ENCODE measurements at places on chromosomes 7 and 10. TPM values are rescaled to one million over a fixed set of nuclear protein-coding genes. Genes with fewer than 3 reads are reported as not detected.

Gene SSC4D
- 0.71 TPM for total RNA-seq

Gene RAPGEF5
- total RNA-seq = 0.82 TPM

- peaks cover 3% of the 10 kb centered on the region for H3K4me1 ChIP-seq
- H3K4me3 ChIP-seq = no peak overlapping the region
- no peak overlapping the region for H3K27ac ChIP-seq
- no peaks in the 10 kb centered on the region for H3K36me3 ChIP-seq
- no peak for DNase-seq
- H3K27me3 ChIP-seq = peaks cover 2% of the 10 kb centered on the region
Observed at GRCh38 chr7:20220921-20221547, 3.9 kb upstream of the MACC1 start.

GRCh38 chr7:1331561-1332467 lies 99.1 kb downstream of the UNCX start:
- H3K27ac ChIP-seq = no peak overlapping the region
- DNase-seq = no peak
- no peaks in the 10 kb centered on the region for H3K27me3 ChIP-seq
- no peak overlapping the region for H3K4me3 ChIP-seq

- H3K27me3 ChIP-seq = no peaks in the 10 kb centered on the region
- no peaks in the 10 kb centered on the region for H3K36me3 ChIP-seq
- no peak for DNase-seq
Observed at GRCh38 chr10:125025341-125025740, 83.4 kb downstream of the ZRANB1 start.

DNA sequence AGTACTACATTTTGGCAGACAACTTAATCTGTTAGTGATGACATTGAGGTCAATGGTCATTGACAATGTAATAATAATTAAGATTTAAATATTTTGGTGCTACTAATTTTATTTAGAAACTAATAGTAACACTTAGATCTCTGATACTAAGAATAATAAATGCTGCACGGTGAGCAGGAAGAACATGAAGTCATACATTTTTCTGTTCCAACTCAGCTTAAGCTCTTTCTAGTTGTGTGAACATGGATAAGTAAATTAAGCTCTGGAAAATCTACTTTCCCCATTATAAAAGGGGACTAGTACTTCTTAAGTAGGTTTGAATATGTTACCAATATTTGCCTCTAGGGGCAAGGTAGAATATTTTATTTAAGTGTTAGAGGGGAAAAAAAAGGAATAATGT lies 65.9 kb upstream of the MEOX2 start:
- no peaks in the 10 kb centered on the region for H3K36me3 ChIP-seq
- H3K27me3 ChIP-seq = no peaks in the 10 kb centered on the region
- no peak overlapping the region for H3K27ac ChIP-seq

DNA sequence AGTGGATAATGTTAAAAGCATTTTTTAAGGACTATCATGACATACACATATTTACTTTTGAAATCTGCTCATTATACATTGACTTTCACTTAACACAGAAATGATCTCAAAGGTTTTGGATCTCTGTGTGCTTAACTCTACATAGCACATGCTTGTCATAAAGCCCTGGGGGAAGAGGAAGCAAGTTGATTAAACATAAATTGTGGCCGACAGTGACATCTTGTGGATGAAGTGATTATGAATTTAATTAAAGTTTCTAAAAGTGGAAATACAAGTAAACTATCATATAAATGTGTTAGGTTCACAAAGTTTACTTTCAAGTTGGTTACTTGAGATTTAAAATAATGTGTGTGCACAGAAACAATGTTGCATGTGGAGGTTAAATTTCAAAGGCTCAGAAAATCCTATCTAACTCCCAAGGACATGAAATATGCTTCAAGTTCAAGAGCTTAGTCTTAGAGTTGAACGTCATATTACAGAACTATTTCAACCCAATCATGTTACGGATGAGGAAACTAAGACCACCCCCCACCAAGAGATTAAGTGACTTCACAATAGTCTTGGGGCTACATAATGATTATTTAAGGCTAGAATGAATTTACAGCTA lies 1247.8 kb downstream of the GATA3 start:
- H3K4me1 ChIP-seq = peaks cover 7% of the 10 kb centered on the region
- peaks cover 5% of the 10 kb centered on the region for H3K27me3 ChIP-seq
- DNase-seq = no peak

DNA sequence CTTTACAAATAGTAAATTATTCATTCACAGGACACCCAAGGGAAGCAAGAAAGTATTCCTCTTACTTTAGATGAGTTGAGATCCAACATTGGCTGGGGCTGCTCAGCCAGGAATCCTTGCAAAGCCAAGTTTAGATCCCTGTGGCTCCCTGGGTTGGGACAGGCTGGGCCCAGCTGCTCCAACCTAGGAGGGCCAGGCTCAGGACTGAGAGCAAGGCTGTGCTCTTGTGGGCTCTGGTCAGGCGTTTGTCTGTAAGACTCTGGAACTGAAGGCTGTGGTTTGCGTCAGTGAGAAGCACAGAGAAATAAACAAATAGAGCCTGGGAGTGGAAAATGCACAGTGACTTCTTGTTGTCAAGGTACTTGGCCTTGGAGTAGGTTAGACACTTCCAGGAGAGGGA lies 53.2 kb upstream of the TMEM273 start:
- H3K36me3 ChIP-seq = no peaks in the 10 kb centered on the region
- H3K27me3 ChIP-seq = peaks cover 29% of the 10 kb centered on the region
- H3K4me3 ChIP-seq = no peak overlapping the region
